Tongue (tissue), 3 donors: ENCODE measurements at places on chromosomes 1 and 21.
A peak's percentile ranks its signal among the peaks of the same experiment; 100 is the strongest.

- DNase-seq: no peak
These were observed 7.5 kb upstream of the FNDC5 start for GRCh38 chr1:32878183-32878582.

- DNase-seq: no peak
These were observed 56.8 kb downstream of the USP1 start for GRCh38 chr1:62493656-62494055.

- no peak for DNase-seq
These were observed 615.4 kb downstream of the PTPRU start for GRCh38 chr1:29851691-29852090.

DNA sequence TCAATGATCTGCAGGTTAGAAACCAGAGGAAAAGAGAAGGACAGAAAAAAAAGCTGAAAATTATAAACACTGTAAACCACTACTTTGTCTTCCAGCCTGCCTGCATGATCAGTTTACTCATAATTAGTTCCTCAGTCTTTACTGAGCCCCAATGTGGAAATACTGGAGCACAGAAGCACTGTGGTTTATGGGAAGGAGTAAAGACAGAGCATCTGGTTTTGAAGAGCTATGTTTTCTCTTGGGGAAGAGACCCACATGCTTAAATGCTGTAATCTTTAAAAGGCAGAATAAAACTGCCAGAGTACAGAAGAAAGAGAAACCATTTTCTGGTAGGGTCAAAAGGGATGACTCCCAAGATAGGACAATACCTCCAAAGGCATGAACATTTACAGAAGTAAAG is 159.0 kb upstream of the ZNHIT6 start:
- no peak for DNase-seq

GRCh38 chr1:224420106-224420505 is 14.5 kb downstream of the WDR26 start:
- DNase-seq: no peak

GRCh38 chr1:156117414-156118176 is 3.1 kb downstream of the LMNA start:
- DNase-seq: peak; percentile 65

DNA sequence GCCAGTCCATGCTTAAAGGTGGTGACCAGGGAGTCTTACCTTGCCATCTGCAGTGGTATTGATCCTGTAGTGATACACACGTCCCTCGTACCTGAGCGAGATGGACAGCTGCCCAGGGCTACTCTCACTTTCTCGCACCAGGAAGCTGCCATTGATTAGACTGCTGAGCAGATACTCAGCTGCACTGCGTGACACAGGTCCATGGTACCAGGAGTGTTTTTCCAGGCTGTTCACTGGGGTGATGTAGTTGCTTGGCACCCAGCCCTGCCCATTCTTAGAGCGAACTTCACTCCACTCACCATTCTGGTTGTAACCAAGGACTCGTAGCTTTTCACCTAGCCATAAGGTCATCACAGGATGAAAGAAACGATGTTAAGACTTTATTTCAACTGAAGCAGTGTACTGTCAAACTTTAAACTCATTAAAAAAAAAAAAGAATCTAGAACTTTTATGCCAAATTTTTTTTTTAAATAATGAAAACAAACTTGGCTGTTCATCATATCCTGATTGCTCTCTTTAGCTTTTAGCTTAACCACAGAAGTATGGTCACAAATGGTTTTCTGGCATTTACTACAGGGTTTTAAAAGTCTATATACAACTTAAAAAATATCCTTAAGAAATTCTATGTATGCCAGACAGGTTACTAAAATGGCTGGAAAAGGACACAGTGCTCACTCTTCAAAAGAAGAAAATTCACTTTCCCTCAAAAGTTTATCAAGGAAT is 44.6 kb downstream of the TOR3A start:
- DNase-seq: no peak

GRCh38 chr1:174682419-174683008 is 234.8 kb downstream of the GPR52 start:
- DNase-seq: peak; percentile 18

DNA sequence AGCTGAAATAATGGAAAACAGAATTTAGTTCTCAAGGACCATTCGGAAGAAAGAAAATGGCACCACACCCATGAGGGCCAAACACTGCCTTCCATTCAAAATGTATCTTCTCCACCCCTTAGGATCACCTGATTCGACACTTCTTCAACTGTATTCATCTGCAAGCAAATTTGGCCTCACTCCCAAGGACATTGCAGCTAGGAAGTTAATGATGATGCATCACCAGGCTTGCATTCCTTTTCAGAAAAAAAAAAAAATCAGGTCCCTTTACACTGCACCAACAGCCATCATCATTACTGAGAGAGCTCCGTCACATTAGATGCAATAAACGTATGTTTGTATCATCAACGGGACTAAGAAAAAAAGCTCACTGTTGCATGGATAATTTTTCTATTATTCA is 368.3 kb downstream of the PCP4 start:
- DNase-seq: no peak

GRCh38 chr21:34722684-34723300 is 54.0 kb downstream of the CLIC6 start:
- no peak for DNase-seq

DNA sequence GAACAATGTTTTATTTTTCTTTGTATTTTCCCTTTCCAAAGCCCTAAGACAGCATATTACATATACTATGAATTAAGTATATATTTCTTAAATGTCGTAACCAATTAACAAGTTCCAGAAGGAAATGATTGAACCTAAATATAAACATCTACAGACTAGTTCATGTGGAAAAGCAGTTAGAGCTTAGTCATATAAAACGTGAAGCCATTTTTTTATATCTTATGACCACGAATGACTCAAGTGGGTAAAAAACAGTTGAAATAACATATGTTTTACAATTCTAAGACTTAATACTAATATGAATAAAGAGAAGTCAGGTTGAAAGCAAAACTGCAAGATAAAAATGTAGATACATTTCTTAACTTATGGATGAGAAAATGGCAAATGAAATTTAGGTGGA is 307.3 kb downstream of the BRINP3 start:
- no peak for DNase-seq

DNA sequence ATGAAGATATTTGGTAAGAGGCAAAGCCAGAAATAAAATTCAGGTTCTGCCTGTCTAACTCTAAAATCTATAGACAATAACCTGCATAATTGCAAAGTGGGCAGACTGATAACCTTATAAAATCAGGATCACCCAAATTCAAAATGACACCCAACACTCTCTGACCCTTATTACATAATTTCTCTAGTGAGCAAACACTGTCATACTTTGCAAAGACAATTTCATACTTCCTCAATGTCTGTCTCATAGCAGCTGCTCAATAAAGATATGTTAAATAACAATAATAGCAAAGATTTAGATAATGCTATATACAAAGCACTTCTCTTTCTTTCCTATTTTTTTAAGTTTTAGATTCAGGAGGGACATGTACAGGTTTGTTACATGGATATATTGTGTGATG is 118.5 kb downstream of the UCHL5 start:
- DNase-seq: no peak

- no peak for DNase-seq
These were observed 19.6 kb downstream of the SSR2 start for GRCh38 chr1:156001021-156001661.

- DNase-seq: peak; percentile 17
These were observed at the start of gene CYP4X1 for GRCh38 chr1:47023268-47024140. Gene CYP4X1 (plus strand): TSS chr1:47023669. CDS start chr1:47023818, 149 bp downstream.

GRCh38 chr21:45593162-45594022 is 50.1 kb upstream of the PCBP3 start:
- no peak for DNase-seq

- DNase-seq: peak; percentile 78
These were observed at the start of gene KLHDC9 for GRCh38 chr1:161098210-161099068. Gene KLHDC9 (plus strand): TSS chr1:161098361. CDS start chr1:161098536, 175 bp downstream.

- no peak for DNase-seq
These were observed 19.4 kb downstream of the COL6A1 start for GRCh38 chr21:46000731-46001641.

DNA sequence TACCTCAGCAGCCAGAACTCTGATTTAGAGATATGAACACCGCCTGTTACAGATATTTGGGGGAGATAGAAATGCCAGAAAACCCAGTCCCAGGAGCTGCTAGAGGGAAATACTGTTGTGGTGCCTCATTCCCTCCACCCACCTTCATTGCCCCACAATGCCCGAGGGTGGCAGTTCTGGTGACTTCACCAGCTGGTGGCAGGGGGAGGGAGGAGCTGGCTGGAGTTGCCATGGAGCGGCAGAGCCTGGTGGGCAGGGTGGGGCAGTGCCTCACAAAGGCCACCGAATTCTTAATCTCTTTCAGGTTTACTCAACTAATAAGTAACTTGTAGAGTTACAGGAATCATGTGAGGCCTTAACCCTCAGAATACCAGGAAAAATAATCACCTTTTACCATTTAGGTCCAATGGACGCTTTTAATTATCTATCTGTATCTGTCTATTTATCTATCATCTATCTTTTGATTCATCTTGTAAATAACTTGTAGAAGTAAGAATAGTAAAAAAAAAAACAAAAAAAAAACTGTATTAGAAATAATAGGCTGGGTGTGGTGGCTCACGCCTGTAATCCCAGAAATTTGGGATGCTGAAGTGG is 11.7 kb upstream of the S100A11 start:
- peak; percentile 74 for DNase-seq

- DNase-seq: no peak
These were observed 74.6 kb downstream of the CAMK2N1 start for GRCh38 chr1:20411196-20411980.

DNA sequence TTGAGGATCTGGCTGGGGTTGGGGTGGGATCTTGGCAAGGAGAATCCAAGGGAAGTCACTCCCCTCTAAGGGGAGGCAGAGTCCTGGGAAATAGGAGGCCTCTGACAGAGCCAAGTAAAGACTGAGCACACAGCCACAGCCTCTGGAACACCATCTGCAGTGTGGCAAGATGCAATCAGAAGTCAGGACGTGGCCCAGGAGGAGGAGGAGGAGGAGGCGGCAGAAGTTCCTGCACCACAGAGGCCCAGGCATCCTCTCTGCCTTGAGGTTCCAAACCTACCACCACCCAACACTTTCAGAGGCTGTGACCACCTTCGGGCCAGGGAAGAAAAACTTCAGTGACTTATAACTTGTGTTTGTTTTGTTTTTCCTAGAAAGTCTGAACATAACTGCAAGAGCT is 23.7 kb upstream of the KCNE2 start:
- no peak for DNase-seq

DNA sequence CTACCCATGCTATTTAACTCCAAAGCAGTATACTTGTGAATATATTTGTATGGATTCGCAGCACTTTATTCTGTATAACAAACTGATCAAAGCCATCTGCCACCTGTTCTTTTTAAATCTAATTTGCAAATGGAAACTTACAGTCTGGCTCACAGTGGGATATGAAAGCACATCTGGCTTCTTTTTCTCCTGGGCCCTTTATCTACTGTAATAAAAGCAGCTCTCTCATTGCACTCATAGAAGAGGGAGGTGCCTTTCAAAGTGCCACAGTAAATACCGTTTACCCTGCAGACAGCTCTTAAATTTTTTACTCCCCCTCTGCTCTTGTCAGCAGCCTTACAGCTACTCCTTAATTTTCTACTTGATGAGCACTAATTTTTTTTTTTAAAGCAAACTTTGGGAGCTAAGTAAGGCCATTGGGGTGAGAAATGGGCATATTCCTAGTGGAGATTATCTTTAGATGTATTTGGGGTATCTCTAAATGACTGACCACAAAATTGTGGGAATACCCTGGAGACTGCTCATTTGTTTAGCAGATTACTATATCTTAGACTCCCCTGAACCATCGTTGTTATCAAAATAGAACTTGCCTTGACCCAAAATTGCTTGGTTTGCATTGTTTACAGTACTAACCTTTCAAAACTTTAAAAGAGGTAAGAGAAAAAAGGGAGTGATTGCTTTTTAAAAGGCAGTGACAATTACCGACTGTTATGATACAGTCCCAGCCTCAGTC is 110.1 kb downstream of the VPS13D start:
- peak; percentile 46 for DNase-seq

DNA sequence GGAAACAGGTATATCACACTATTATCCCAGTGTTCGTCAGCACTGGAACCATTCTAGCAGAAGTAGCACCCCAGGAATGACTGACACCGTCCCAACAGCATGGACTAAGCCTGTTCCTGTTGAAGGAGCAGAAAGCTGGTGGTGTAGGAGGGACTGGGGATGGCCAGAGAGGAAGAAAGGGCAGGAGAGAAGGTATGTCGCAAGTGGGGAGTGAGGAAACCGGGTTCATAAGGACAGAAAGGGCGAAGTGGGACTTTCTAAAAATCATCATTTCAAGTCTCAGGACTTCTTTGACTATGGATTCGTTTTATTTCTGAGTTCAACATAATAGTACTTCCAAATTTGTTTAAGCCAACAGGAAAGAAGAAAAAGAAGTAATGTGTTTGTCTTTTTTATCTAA is 19.7 kb upstream of the MX1 start:
- DNase-seq: no peak

GRCh38 chr1:42765832-42766740 is 742 bp downstream of the P3H1 start:
- DNase-seq: peak; percentile 83

- peak; percentile 88 for DNase-seq
These were observed 120.0 kb downstream of the SETD4 start for GRCh38 chr21:35940074-35940927.
